Endodermal cell (in vitro differentiated cells): ENCODE measurements at places on chromosomes 3 and 15.

DNA sequence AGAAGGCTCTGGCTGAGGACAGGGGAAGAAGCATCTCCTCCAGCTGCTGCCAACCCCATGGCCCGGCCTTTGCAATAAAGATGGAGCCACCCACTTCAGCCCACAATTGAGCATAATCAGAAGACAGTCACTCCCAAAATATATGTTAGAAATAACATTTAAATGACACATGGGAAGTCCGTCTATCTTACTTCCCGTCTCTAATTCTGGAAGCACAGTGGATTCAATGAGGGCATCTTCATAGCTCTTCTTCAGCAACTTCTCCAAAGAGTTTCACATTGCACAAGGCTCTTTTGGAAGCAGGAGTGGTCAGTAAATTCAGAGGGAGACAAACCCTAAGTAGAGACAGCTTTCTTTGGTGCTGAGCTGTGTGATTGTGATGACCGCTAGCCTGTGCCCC is 67.0 kb upstream of the SEC61A1 start:
- no peak for DNase-seq

DNA sequence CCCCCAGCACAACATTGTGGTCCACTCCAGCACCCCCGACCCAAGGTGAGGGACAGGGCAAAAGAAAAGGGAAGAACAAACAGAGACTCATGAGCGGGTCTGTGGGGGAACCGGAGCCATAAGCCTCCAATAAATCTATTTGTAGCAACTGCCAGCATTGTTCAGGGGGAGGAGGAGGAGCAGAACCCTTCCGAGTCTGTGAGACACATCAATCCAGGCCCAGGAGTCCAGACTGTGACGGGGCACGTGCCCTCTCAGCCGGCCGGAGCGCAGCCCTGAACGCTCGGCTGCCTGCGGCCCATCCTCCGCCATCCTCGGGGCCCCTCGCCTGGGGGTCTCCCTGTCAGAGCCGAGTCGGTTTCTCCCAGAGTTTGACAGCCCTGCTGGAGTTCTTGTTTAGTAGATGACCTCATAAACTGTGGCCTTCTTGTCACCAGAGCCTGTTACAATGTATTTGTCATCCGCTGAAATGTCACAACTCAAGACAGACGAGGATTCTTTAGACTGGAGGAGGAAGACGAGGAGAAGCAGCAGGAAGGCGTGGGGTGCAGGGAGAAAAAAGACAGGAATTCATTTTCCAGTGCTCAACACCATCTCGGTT is 47.9 kb downstream of the TLE3 start:
- no peak for DNase-seq

DNA sequence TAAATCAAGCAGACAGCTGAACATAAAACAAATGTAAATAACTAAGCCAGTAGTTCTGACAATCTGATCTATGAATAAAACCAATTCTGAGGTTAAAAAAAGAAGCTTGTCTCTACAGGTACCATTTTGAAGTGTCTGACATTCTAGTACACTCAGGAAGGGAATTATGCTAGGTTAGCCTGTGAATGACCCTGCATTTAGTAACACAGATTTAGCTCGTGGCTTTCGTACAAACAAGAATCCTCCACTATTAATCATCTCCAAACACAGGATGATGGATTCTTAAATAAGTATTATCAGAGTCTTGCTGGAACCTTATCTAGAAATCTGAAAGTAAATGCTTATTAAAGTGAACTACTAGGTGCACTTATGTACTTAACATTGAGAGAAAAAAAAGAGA is 1120.1 kb downstream of the ROBO1 start:
- no peak for DNase-seq

- DNase-seq, result peak; percentile 58
Observed at GRCh38 chr15:47987908-47988532, 132.8 kb upstream of the SLC24A5 start.

GRCh38 chr3:169575381-169575780 is 88.1 kb downstream of the MECOM start:
- peak; percentile 46 for DNase-seq

DNA sequence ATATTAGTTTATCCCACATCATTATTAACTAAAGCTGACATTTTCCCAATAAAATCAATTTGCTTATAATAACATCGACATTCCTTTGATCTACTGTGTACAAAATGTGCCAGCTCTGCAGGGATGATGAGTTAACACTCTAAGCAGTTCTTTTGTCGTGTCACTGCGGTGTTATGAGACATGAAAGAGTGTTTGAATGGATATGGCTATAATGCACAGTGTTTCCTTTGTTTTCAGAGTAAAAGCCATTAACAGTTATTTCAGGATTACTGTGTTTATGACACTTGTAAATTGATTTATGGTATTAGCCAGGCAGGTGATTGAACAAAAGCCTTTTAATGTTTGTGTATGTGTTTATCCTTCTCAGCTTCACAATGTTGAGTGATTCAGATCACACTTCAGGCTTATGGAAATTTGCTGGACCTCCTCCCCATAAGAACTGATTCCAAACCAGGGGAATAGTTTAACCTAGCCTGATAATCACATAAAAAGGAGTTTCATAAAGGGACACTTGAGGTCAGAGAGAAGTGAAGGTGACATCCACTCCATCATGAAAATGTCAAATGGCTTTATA is 115.7 kb downstream of the CHL1 start:
- no peak for DNase-seq

DNA sequence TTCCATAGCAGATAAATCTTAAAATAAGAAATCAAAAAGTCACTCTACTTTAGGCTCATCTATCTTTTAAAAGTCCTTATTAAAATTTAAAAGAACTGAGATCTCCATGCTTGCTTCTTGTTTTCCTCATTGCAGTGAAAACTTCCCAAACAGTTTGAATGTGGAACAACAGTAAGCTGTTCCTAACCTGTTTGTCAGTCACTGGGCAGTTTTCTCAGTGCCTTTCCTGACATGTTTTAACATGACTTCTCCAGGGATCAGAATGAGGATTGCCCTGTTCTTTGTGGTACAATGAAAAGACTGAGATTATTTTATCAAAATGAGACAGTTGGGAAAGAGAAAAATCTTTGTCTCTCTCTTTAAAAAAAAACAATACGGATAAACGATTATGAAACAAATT is 774 bp downstream of the GPR87 start:
- DNase-seq, result no peak

- no peak for DNase-seq
Observed at GRCh38 chr3:23666818-23667217, 138.9 kb upstream of the UBE2E1 start.

- no peak for DNase-seq
Observed at GRCh38 chr15:29970402-29970695, 112.4 kb upstream of the GOLGA8J start.

DNA sequence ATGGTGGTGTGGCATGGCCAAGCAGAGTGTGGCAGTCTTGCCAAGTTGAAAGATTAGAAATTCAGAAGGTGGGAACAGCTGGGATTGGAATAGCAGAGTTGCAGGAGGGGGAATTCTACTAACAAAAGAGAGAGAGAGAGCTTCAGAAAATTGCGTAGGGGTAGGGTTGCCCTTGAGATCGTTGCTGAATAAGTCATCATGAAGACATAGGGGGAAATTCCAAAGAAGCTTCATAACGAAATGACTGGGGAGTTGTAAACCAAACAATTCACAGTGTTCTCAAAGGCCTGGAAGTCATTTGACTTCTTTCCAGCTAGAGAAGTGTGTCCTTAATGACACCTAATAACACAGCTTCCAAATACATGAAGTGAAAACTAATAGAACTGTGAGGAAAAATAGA is 26.3 kb upstream of the TIPARP start:
- no peak for DNase-seq

GRCh38 chr15:40932649-40933516 is 3.7 kb downstream of the DLL4 start:
- DNase-seq, result no peak

GRCh38 chr15:28094732-28095521 is 4.2 kb downstream of the OCA2 start:
- DNase-seq, result peak; percentile 86

- no peak for DNase-seq
Observed at GRCh38 chr15:35136321-35137189, 51.5 kb upstream of the NANOGP8 start.

GRCh38 chr3:26064297-26064696 is 274.4 kb downstream of the OXSM start:
- no peak for DNase-seq

DNA sequence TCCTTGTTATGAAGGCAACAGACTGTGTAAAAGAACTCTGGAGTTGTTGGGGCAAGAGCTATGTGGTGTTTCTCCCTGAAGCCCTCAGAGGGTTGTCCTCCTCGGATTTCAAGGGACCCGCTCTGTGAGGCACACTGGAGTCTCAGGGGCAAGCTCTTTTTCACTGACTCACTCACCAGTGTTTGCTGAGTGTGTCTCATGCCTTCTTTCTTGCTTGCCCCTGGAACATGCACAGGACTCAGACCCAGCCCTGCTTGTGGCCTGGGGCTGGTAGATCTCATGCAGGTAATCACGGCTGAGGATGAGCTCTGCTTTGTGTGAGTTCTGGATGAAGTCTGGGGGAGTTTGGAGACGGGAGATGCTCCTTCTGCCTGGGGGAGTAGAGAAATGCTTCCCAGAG is 93.7 kb downstream of the CACNA1D start:
- no peak for DNase-seq

DNA sequence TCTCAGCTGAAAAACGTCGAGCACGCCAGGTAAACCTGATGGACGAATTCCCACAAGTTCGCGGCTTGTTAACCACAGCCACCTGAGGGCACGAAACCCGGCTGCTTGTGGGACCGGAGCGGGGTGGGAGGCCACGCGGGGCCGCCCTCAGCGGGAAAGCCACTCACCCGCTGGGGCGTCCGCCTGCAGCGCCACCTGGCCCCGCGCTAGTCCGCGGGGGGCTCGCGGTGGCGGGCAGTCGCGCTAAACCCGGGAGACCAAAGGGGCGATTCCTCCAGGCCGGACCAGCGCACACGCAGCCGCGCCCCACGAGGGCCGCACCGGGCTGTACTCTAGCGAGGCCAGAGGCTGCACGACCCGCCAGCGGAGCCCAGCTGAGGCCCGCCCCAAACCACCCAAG is 15.7 kb upstream of the CFAP161 start:
- DNase-seq, result no peak

GRCh38 chr15:62275831-62276230 is 110.7 kb upstream of the C2CD4B start:
- DNase-seq, result no peak

DNA sequence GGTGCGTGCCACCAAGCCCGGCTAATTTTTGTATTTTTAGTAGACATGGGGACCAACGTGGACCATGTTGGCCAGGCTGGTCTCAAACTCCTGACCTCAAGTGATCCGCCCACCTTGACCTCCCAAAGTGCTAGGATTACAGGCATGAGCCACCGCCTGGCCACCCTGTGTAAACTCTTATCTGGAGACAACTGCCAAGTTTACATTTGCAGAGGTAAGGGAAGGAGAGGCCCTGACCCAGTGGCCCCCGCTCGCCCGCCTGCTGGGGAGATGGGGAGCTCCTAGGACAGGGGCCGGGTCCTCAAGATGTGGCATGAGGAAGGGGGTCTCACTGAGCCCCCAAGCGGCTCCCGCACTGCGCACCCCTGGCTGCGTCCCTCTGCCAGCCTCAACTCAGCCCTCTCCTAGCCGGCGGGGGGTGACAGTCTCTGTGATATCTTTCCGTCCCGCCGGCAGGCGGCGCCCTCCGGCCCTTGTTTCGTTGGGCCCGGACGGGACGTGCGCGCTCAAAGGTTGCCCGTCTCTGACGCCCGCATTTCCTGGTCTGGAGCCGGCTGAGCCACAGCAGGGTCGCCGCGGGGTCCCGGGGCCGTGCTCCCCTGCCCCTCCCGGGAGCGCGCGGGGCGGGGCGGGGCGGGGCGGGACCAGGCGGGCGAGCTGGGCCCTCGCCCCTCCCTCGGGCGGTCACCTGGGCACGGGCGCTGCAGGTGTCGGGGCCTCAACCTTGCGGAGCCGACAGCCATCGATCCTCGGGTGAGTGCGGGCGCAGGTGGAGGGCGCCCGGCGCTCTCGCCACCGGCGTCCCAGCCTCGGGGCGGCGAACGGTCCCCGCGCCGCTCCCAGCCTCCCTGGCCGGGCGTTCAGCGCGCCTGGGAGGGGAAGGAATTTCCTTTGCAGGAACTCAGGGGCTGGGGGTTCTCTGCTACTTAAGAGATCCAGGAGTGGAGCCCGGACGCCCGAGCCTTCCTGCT is at the start of gene GPR160:
TSS of gene GPR160 (plus strand) at position 533 of the 971 bp plus-strand sequence. CDS start 45,978 bp downstream, outside the sequence.
- DNase-seq, result peak; percentile 95

GRCh38 chr3:189331002-189331418 is 159.2 kb downstream of the TPRG1 start:
- no peak for DNase-seq

GRCh38 chr3:144045766-144046165 is 74.1 kb downstream of the DIPK2A start:
- DNase-seq, result no peak

DNA sequence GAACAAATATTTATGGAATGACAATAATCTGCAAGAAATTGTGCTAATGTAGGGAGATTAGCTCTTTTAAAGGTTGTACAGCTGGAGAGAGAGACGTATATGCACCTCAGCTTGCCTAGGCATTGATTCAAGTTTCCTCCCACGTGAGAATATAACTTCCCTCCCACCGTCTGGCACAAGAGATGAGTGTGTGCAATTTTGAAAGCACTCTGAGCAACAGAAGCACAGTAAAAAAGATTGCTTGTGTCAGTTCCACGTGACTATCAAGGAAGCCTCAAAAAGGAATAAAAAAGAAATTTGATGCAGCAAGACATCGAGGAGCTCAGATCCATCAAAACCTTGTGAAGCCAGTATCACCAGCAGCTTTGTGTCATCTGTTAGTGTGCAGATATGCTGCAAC is 435.3 kb downstream of the TUSC7 start:
- DNase-seq, result no peak

- DNase-seq, result no peak
Observed at GRCh38 chr15:98860281-98861041, 147.1 kb downstream of the PGPEP1L start.

GRCh38 chr3:54294214-54294613 is 171.9 kb downstream of the CACNA2D3 start:
- DNase-seq, result peak; percentile 70

DNA sequence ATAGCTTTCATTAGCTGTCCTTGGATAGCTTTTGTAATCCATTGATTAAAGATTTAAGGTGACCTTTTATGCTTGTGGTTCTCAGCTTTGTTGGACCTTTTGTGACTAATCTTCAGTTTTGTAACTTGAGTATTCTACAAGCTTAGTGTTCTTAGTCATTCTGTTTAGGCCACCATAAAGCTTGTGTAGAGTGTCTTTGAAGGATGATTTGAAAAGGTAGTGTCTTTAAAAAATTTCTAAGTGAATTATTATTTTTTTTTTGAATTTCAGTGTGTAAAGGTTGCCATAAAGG is 7.5 kb downstream of the MORF4L1 start:
- no peak for DNase-seq

DNA sequence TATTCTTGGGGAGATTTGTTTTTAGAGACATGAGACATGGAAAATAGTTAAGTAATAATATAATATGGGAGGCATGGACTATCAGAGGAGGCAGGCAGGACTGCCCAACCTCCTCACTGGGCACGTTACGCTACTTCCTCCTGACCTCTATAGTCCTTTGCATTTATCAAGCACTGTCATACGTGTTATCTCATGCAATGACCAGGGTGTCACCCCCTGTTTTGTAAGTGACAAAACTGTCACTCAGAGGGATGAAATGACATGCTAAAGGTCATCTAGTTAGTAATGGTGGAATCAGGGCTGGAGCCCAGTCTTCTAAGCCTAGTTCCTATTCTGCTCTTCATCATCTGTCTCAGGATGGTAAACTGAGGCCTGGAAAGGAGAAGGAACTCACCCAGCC is 66.7 kb downstream of the ST6GAL1 start:
- DNase-seq, result no peak

- DNase-seq, result no peak
Observed at GRCh38 chr3:168024537-168024941, 71.2 kb downstream of the GOLIM4 start.

GRCh38 chr15:33934396-33934795 is 33.9 kb upstream of the CHRM5 start:
- DNase-seq, result no peak

- no peak for DNase-seq
Observed at GRCh38 chr3:177431525-177432176, 234.4 kb upstream of the TBL1XR1 start.
